Dorsolateral prefrontal cortex (tissue), 122 donors: ENCODE measurements at places on chromosomes 5 and 9.

DNA sequence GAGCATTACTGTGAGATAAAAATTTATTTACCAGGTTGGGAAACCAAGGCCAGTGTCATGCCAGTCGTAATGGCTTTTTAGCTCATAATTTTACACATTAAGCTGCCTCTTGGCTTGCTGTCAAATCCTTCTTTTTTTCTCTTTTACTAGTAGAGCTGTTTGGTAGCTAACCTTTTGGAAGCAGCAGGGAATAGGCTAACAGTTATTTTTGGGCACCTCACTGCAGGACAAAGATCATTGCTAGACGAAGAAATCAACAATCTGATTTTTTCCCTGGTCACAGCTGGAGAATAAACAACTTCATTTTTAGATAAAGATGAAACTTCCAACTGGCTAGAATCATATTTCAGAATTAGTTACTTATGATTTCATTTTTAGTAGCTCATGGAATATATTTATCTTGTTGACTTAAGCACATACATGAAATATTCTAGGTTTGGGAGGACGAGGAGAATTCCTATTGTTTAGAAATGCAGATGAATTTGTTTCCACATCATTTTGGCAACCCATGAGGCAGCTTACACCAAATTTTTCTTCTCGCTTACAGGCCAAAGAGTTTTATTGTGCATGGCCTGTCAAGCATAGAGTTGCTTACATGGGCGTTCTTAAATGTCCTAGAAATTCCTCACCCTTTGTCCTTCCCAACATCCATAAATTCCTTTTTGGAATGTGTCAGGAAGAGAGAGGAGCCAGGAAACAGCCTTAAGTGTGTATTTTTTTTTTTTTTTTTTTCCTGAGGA is 19.6 kb downstream of the TNC start:
- no peak for DNase-seq

DNA sequence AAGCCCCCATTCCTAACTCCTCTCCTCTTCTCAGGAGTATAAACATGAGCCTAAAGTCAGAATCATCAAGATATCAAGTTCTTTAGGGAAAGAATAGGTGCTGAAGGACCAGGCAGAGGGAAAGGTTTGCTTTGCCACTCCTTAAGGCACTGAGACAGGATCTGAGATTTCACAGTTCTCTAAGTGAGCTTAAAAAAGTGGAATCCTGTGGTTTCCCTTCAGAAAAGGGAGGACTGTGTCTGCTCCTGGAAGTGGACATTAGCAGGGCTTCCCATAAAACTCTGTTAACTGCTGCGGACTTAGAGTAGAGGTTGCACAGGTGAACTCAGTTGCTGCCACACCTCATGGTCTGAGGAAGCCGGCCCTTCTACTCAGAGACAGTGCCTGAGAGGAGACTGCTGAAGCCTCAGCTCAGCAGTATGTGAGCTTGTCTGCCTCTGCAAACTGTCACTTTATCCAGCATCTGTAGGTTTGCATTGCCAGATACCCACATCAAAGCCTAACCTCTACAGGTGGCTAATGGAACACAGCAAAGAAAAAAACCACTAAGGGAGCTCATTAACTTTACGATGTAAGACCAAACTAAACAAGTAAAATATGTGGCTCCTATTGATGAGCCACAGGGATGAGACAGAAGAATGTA is 42.9 kb downstream of the RIC1 start:
- no peak for DNase-seq

GRCh38 chr9:4986296-4986695 is 1.2 kb downstream of the JAK2 start:
- DNase-seq = no peak

DNA sequence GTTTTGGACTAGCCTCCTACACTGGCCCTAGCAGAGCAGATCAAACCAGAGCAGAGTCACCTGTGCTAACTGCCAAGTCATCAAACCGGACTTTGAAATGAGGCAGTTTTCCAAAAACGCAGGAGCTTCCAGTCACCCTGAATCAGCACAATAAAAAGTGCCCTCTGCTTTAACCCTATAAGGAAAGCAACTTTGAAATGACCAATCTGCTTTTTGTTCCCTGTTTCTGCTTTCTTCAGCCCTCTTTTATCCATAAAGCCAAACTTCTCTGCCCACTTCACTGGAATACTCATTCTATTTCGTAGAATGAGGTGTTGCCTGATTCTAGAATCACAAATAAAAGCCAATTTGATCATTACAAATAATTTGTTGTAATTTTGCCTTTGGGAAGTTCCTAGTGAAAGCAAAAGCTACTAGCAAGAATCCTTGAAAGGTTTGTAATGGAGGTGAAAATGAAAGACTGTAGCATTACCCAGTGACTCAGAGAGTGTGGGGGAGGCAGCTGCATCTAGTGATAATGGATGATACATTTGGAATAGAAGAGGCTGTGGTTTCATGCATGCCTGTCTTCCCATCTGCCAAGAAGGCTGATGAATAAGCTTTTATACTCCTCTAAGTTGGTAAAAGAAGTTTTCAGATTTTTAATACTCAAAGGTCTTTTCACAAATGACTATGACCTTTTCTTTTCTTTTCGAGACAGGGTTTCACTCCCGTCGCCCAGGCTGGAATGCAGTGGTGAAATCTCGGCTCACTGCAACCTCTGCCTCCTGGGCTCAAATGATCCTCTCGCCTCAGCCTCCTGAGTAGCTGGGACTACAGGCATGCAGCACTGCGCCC is 14.9 kb downstream of the SPAAR start:
- no peak for DNase-seq

DNA sequence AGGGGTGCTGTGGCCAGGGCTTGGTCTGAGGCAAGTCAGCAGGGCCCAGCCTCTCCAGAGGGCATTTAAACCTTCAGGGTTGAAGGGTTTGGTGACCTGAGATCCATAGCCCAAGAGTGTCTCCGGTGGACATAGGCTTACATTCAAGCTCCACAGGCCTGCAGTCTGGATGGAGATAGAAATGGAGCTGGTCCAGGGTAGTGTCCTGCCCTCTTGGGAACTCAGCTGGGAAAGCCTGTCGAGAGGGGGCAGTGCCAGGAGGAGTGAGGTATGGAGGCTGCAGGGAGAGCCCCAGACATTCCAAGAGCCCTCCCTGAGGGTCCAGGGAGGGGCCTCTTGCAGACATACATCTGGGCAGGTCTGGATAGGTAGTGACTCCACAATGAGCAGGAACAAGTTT is 177.0 kb upstream of the MVB12B start:
- DNase-seq = no peak

DNA sequence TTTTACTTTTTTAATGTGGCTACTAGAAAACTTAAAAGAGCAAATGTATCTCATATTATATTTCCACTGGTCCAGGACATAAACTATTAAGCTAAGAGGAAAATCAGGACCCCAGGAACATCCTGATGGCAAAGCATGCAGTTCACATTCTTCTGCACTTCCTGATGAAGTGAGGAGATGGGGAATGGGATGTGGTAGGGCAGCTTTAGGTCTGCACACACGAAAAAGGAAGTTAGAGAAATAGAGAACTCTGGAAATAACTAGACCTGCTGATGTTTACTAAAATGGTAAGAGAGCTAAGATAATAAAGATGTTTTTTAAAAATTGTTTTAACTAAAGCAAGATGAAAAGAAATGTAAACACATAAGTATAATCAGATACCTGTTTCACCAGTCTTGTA is 39.7 kb upstream of the NIPBL start:
- no peak for DNase-seq

GRCh38 chr5:68587171-68587570 is 371.6 kb downstream of the PIK3R1 start:
- no peak for DNase-seq

DNA sequence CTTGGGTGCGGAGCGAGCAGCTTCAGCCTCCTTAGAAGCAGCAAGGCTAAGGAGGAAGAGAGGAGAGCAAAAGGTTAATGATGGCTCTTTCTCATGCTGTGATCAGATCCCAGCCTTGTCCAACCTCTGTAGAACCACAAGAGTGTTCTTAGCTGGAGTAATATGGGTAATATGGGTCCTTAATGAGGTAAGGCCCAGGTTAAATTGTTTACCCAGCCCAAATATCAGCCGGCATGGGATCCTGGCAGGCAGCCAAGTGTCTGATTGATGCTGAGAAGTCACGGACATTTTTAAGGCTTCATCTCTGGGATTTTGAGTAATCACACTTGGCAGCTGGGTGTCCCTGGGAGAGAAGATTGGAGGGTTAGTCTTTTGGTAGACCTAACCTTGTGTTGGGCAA is 32.3 kb downstream of the GLRA1 start:
- no peak for DNase-seq

DNA sequence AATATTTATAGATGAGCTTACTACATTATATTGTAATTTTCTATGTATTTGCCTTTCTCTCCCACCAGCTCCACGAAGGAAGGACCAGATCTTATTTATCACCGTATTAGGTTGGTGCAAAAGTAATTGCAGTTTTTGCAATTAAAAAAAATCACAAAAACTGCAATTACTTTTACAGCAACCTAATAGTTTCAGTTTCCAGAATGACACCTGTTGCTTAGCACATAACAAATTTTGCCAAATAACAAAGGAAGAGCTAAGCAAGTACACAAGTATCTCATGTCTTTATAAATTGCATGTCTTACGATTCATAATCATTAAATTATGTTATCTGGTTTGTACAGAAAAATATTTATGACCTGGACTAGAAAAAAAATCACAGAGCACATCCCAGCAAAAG is 45.9 kb downstream of the AGXT2 start:
- no peak for DNase-seq

- no peak for DNase-seq
These were observed 416 bp upstream of the PAIP2 start for GRCh38 chr5:139341187-139341688.
